ENCODE measurements at places on chromosomes 16 and 17.

GRCh38 chr17:64529221-64529620, 22.4 kb downstream of the CEP95 start:
- DNase-seq, result no peak

DNA sequence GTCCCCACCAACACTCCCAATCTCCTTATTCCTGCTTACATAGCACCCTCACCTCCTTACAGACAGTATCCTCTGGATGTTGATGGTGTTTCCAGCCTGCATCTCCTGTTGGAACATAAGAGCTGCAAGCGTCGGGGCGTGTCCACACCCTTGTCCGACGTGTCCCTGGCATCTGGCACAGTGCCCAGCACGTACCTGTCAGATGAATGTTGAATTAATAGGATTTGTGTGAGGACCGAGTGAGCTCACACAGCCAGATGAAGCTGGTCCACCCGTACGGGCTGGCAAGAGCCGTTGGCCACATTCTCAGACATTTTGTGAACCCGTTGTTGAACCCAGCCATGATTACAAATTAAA, 12.2 kb upstream of the CBX4 start:
- no peak for DNase-seq

DNA sequence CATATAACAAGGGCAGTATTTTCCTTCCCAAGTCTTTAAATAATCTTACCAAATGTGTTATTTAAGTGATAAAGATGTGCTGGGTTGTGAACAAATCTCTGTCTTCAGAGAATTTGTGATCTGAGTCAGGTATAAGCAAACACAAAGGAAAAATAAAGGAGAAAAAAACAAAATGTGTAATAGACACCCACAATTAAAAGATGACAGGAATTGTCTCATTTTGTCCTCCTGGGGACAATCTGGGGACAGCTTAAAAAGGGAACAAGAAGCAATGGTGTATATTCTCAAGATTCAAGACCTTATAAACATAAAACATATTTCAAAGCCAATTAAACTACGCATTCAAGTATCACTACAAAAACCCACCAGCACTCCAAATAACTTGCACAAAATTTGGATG, 107.2 kb downstream of the TRIM37 start:
- no peak for DNase-seq

GRCh38 chr16:67030221-67030962, 1.4 kb downstream of the CBFB start:
- DNase-seq, result no peak

DNA sequence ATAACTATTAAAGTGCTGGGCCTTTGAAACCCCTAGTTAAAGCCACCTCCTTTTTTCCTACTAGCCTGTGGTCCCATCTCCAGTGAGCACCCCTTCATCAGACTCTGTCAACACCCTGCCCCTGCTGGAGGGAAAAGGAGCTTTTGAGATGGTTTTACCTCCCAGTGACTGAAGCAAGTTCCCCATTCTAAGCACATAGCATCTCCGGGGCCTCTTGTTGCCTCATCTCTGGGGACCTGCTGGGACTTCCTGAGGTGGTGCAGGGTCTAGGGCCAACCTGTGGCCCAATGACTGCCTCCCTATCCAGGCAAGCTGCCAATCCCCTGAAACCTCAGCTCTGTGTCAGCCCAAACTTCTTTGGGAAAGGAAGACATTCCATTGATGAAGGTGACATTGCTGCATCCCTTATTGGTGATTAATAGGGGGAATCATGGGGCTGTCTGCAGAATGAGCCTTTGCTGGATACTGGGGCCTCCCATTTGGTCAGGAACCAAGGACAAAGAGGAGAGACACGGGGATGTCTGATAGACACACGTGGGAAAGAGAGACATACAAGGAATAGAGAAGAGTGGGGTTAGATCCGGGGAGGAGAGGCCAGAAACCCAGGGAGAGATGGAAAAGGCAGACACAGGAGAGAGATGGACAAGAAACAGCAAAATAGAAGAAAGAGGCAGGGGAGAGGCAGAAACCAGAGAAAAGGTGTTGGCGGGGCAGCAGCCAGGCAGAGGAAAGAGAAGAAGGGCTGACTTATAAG, 2.4 kb downstream of the C1QL1 start:
- DNase-seq, result no peak

DNA sequence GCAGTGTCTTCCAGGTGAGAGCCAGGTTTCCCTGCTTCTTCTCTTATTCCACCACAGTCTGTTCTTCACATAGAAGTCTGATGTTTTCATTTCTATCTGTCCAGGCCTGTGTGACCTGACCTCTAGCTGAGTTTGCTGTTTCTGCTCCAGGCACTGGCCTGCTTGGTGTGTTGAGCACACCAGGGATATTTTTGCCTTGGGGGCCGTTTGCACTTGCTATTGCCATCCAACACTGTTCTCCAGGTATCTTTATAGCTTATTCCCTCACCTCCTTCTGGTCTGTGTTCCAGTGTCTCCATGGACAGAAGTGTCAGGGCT, 41.4 kb downstream of the MRTFB start:
- no peak for DNase-seq

DNA sequence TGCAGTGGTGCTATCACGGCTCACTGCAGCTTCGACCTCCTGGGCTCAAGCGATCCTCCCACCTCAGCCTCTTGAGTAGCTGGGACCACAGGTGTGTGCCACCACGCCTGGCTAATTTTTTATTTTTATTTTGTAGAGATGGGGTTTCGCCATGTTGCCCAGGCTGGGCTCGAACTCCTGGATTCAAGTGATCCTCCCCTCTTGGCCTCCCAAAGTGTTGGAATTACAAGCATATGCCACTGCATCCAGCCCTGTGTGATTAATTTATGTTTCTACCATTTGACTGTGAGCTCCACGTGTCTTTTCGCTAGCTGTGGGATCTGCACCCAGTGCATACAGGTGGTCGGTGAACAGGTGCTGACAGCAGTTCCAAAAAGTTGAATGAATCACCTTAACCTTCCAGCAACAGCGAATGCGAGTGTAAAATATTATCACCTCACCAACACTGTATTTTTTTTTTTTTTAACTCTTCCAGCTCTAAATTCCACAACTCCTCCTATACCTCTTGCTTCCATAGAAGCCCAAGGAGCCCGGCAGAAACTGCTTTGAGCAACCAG, 484 bp upstream of the NUDT7 start:
- DNase-seq, result no peak

- DNase-seq, result no peak
Observed at GRCh38 chr16:83737729-83738354, 69.9 kb upstream of the HSBP1 start.

- DNase-seq, result peak; percentile 46
Observed at GRCh38 chr17:35022536-35023063, 40.9 kb downstream of the RFFL start.

- no peak for DNase-seq
Observed at GRCh38 chr17:82447876-82448275, 2.7 kb downstream of the CYBC1 start.

- DNase-seq, result no peak
Observed at GRCh38 chr17:17494870-17495535, 1.2 kb downstream of the RASD1 start.

GRCh38 chr17:29063992-29064391, 21.1 kb downstream of the PIPOX start:
- no peak for DNase-seq

DNA sequence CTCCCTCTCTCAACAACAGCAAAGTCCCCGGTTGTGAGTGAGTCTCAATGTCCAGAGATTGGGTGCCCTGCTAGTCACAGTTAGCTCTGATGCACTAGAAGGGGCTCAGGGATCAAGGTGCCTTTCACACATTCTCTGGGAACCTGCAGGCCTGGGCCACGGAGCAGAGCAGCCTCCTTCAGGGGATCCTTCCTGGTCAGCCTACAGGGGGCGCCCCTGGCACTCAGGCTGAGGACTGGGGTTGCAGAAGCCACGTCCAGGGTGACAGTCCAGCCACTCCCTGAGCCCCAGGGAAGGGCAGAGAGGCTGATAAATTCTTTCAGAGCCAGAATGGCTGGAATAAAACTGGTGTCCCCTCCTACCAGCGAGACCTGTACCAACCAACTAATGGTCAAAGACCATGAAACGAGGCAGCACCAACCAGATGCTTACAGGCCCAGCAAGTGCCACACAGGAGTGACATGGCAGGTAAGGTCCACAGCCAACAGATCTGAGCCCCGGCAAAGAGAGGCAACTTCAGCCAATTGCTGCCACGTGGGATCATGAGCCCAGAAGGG, 43.5 kb downstream of the ST3GAL2 start:
- peak; percentile 78 for DNase-seq

DNA sequence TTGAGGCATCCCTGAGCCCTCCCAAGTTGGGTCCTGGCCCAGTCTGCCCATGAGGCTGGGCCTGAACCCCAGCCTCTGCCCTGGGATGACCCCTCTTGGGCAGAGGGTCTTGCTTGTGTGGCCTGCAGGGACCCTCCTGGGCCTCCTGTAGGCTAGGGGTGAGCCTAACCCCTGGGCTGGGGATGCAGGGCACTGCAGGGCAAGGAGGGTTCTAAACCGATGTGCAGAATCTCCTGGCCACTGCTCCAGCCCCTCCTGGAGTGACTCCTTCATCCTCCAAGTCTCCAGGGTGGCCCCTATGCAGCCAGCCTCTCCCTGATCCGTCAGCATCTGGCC, 37.5 kb downstream of the LGALS9 start:
- DNase-seq, result no peak

DNA sequence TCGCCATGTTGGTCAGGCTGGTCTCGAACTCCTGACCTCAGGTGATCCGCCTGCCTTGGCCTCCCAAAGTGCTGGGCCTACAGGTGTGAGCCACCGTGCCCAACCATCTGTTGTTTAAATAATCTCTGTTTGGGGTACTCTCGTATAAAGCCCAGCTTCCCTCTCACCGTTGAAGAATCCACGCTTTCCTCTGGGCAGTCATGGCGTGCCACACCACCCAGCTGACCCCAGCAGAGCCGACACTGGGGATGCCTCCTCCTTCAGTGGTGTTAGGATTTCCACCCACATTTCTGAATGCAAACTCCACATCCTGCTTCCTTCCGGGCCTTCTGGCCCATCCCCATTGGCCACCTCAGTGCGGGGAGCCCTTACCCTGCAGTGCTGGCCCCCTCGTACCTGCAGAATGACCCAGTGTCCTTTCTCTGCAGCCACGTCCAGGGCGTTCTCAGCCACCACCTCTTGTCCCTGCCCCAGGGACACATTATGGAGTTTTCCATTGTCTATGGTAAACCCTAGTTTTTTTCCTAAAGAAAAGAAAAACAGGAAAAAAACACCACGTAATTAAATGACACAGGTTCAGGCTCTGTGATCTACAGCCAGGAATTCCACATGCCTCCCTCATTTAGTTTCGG, 60.4 kb downstream of the PGS1 start:
- no peak for DNase-seq

DNA sequence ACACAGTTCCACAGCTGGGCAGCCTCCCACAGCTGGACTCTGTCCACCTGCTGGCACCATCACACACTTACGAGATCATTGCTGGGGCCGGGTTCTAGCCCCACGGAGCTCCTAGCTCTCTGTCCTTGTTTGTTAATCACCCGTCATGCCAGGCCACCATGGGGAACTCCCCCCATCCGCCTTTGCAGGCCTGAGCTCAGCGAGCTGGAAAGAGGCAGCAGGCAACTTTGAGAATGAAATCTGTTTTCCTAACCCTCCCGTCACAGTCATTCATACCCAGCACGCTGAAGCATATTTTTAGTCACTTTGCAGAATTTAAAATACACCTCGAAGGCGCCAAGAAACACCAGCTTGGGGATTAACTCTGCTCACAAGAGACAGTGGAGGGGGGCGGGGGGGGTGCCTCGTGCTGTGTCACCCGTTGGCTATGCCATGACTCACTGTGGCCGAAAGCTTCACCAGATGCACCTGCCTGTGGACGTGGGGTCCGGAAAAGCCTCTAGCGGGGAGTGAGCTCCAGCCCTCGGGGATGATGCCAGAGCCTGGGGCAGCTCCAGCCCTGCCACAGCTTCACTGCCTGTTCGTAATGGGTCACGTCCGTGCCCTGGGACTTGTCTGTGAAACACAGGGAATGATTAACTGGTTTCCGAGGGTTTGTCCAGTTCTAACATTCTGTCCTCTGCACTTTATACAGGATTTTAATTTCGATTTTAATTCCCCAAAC, 1.4 kb upstream of the SPNS2 start:
- DNase-seq, result peak; percentile 65

GRCh38 chr16:56691885-56692284, 9.6 kb downstream of the MT1X start:
- no peak for DNase-seq

DNA sequence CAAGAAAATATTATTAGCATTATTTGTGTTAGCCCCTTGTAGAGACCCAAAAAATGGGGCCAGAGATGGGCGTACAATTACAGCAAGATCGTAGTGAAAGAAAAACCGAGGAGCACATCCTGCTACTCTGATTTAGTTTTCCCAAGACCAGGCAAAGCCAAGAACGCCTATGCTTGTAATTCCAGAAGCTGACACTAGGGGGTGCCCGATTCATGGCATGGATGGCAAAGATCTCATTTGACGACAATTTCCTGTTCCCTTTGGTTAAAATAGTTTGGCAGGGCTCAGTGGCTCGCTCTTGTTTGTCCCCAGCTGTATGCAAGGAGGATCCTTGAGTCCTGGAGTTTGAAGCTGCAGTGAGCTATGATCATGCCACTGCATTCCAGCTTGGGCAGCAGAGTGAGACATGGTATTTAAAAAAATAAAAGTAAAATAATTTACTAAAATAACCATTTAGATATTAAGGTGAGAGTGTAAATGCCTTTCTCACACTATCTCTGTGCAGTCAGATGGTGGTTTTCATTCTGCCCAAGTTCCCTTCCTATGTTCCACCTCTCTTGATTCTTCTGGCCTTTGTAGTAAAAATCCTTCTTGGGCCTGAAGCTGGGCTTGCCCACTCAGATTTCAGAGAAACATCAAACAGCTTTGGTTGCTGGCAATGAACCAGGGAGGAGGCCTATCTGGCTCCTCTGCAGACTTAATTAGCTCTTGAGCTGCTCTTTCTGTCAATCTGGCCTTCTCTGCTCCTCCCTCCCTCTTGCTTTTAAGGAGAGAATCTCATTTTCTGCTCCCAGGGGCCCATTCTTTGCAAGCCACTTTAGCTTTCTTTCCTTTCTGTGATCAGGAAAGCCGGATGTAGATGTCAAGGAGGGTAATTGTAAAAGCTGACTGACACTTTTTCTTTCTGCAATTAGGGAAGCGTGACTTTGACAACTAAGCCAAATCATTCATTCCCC, 31.2 kb downstream of the TMEM238L start:
- no peak for DNase-seq
